ENCODE measurements at places on chromosomes 5 and 9.

GRCh38 chr5:154365823-154366222 lies 80.0 kb upstream of the SAP30L start:
- no peak for DNase-seq

- DNase-seq, result no peak
Measured at GRCh38 chr5:139383275-139383992, at the start of gene SLC23A1. TSS of gene SLC23A1 (minus strand) at chr5:139383297. CDS start at chr5:139383253, 44 bp downstream.

DNA sequence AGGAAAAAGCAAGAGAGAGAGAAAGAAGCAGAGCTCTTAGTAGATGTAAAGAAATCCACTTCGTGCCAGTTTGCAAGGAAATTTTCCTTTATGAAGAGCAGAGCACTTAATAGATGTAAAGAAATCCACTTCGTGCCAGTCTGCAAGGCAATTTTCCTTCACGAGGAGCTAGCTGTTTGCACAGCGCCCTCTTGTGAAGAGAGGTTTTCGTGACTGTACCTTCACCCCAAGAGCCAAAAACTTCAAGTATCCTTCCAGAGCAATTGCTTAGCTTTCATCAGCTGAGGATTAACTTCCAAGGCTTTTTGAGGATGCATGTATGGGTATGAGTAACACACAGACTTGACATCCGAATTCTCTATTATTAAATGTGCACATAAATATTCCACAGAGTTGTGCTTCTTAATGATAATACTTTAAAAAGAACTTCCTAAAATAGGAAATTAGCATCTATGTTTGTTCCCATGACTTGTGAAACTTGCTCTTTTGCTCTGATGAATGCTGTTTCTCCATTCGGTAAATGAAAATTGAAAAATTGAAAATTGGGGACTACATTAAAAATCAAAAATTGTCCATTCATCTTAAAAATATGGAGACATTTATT lies 525.6 kb downstream of the PDE4D start:
- peak; percentile 70 for DNase-seq

GRCh38 chr9:92044936-92045335 lies 70.3 kb downstream of the SPTLC1 start:
- DNase-seq, result no peak

DNA sequence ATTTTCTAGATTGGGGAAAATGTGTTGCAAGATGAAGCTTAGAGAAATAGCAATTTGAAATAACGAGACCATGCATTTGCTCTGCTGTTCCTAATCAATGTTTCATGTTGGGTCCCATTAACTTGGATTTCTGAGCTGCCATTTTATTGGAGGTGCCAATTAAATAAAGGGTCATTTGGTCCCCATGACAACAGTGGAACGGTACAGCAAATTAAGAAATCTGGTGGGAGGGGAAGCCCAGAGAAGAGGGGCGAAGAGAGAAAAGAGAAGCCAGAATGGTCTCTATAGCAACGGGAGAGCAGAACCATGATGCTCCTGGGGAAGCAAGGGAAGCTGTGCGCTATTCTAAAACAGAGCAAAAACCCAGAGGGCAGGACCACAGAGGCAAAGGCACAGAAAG lies 120.2 kb downstream of the ENTREP1 start:
- DNase-seq, result no peak

DNA sequence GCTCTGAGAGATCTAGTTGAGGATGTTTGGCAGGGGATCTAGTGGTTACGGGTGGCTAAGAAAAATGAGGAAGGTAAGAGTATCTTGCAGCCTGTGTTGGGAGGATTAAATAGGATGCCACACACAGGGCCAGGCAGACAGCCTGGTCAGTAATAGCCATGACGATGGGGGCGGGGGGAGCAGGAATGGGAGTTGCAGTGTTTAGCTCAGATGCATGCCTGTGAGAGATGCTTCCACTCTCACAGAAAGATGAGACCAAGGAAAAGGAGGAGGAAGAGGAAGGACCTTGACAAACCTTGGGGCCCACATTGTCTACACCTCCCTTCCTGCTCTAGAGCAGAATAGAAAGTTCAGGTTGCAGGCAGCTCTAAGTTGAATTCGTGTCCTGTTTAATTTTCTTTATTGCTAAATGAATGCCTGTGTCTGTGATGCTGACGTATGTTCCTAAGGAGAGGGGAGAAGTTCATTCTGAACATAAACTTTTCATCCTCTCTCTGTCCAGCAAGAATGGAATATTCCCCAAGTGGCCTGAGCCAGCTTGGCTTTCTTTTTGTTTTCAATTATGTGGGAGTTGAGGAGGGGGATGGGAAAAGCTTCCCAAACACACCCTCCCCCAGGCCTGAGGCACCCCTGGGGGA lies 28.7 kb downstream of the TGFBI start:
- DNase-seq, result no peak

DNA sequence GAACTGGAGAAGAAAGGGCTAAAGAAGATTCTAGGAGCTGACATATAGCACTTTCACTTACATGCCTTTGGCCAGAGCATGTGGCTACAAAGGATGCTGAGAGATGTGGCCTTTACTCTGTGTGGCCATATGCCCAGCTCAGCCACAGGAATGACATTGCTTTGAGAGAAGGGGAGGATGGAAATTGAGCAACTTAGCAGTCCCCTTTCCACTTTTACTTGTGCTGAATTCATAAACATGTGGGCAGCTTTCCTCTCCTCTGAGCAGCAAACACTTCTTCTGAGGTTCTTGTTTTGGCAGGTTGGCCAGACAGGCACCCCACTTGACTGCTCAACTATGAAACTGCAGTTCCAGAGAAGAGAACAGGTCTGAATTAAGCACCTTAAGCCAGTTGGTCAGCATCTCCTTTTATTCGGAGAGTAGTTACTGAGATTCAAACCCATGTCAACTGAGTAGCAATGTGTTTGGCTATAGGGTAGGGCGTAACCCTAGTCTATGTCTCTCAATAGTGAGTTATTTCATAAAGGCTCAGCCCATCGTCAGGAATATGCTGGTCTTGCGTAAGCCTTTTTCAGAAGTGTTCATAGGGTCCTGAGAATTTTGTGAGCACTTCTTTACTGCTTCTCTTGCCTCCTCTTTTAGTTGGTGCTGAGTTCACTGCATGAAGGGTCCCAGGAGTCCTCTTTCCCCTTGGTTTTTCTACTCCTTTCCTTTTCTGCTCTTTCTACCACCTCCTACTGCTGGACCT lies 134.5 kb downstream of the PALM2AKAP2 start:
- DNase-seq, result no peak

GRCh38 chr5:178285399-178286225 lies 53.0 kb upstream of the PHYKPL start:
- no peak for DNase-seq

GRCh38 chr5:143605403-143606005 lies 202.0 kb upstream of the NR3C1 start:
- peak; percentile 11 for DNase-seq

- DNase-seq, result no peak
Measured at GRCh38 chr9:36551129-36551528, 21.6 kb upstream of the MELK start.

GRCh38 chr9:74570879-74571512 lies 73.9 kb downstream of the RORB start:
- DNase-seq, result no peak

GRCh38 chr9:71975833-71976232 lies 64.4 kb downstream of the C9orf85 start:
- no peak for DNase-seq

All from heart right ventricle (tissue), 16 donors.